ENCODE measurements at places on chromosomes 13 and 19.

DNA sequence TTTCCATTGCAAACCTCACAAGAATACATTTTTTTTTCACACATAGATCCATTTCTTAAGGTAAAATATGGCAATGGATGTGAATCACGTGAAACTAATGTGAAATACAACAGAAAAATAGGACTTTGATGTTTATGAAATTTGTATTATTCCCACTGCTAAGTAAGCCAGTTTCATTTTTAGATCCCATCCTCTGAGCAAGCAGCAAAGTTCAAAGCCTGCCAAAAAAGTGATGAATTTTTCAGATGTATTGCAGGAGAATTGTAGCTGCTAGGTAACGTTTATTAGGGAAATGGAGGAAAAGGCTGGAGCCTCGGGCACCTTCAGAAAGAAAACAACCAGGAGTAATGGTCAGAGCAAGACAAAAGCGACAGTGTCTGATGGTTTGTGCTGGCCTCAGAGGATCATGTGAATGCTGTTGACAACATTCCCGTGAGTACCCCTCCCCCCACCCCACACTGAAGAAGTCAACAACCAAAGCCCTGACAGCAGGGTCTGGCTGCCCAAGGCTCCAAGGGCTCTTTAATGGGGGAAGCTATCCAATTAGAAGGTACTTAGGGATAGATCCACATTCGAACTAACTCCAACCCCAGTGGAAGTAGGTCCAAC, 95.5 kb downstream of the OXGR1 start:
- no peak for DNase-seq

GRCh38 chr19:3440082-3440481, 40.2 kb downstream of the SMIM24 start:
- DNase-seq: no peak

DNA sequence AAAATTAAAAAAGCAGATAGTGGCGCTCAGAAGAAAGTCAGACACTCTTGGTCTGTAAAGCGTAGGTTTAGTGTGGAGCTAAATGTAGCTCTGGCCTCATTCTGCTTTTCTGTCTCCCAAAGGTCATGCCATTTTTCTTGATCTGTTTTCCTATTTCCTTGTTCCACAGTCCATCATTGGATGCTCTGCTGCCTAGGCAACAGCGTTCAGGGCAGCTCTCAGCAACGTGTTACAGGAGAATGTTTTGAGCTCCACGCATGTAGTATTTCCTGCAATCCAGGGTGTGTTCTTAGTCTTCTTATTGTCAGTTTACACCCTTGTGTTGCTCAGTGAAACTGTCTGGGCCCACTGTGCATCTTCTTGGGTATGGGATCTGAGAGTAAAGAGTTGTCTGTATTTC, 46.0 kb upstream of the PCDH8 start:
- DNase-seq: no peak

DNA sequence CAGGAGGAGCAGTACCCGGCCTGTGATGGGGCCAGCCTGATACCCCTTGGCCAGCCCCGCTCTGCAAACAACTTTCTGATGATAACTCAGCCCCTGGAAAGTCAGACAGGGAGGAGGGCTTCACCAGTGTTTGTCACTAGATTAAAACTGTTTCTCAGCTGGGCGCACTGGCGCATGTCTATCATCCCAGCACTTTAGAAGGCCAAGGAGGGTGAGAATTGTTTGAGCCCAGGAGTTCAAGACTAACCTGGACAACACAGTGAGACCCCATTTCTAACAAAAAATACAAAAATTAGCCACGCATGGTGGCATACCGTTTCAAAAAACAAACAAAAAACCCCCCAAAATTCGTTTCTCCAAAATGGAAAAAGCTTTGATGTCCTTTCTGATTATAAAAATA, 5.5 kb upstream of the CERS1 start:
- DNase-seq: no peak

GRCh38 chr13:52599037-52599847, 43.0 kb upstream of the HNRNPA1L2 start:
- DNase-seq: no peak

DNA sequence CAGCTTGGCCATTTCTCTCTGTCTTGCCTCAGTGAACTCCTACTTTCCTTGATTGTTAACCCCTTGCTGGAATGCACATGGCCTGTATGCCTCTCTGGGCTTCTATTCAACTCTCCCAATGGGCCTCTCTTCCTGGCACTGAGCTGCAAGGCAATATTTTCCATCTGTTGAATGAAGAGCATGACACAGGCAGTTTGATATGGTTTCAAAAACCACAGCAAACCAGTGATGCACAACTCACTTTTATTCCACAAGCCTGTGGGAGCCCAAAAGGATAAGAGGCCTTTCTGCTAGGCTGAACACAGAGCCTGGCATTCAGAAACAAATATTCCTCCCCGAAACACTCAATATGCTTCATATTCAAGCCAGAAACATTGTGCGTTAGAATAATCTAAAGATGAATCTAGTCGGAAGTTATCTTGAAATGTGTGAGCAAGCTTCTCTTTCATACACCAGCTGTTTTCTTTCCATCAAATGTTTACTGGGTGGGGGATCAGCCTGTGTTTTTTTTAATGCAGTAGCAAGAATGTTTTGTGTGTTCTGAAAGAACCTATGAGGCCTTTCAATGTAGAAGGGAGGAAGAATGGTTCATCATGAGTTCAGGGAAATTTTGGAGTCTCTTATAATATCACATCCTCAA, 443.1 kb upstream of the SPRY2 start:
- DNase-seq: no peak

DNA sequence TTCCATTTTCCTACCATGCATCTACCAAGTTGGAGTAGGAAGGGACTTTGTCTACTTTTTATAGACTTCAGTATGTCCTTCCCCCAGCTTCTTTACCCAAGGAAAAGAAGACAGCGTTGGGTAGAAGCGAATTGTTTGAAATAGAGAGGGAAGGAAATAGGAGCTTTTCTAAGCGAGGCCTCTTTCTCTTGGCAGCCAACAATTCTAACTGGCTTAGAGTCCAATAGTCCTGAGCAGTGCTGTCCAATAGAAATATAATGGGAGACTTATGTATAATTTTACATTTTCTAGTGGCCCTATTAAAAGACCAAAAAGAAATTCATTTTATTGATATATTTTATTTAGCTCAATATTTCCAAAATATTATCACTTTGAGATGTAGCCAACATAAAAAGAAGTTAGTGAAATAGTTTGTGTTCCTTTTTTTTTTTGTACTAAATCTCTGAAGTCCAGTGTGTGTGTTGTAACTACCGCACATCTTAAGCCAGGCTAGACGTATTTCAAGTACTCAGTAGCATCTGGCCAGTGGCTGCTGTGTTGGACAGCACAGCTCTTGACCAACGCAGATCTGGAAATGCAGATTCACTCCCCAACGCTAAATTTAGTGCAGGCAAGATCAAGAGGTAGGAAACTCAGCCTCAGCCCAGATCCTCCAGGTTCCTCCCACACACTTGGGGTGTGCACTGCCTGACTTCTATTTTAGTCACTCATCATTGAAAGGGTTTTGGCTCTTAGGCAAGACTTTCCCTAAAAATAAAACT, 179.2 kb downstream of the SHISA2 start:
- DNase-seq: no peak

DNA sequence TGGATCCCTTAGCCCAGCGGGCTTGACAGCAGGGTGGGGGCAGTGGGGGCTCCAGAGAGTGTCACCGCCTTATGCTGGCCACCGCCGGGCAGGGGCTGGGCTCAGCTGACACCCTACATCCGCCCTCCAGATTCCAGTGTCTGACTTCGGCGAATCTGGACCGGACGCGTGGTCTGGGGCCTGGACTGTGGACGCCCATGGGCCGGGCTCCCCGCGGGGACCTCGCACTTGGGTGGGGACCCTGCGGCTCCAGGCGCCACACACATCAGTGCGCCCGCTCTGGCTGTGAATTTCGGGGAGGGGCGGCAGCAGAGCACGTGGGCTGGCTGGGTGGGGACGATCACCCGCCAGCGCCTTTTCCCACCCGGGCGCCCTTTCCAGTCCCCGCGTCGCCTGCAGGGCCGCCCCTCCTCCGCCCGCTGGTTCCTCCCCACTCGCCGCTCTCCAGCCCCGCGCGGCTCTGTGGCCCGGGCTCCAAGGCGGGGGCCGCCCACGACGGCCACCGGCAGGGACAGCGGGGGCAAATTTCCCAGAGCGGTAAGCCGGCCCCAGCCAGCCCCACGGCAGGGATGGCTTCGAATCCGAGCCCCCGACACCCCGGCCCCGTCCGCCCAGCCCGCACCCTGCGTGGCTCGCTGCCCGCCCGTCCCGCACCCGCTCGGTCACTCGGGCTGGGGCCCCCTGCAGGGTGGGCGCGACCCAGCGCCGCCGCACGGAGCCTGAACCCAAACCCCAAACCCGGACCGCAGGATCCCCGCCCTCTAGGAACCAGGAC, 23.3 kb upstream of the ZNF99 start:
- no peak for DNase-seq

- no peak for DNase-seq
Observed at GRCh38 chr19:56566904-56567273, 379 bp upstream of the ZNF470 start.

GRCh38 chr19:50313812-50314536, 15.2 kb downstream of the KCNC3 start:
- no peak for DNase-seq

DNA sequence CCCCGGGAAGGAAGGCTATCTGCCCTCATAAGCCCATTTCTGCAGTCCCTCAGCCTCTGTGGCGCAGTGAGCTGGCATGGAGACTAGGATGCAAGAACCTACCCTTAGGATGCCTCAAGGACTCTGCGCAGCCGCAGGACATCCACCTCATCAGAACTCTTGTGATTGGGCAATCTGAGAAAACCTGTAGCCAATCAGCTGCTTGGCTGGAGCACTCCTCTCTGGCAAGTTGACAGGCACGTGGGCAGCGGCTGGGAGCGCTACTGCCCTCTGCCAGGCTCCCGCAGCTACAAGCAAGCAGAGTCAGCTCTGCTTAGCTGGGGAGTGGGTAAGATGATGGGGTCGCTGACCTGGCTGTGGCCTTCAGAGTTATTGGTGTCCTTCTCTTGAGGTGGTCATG, 1.5 kb upstream of the ECSIT start:
- DNase-seq: no peak

DNA sequence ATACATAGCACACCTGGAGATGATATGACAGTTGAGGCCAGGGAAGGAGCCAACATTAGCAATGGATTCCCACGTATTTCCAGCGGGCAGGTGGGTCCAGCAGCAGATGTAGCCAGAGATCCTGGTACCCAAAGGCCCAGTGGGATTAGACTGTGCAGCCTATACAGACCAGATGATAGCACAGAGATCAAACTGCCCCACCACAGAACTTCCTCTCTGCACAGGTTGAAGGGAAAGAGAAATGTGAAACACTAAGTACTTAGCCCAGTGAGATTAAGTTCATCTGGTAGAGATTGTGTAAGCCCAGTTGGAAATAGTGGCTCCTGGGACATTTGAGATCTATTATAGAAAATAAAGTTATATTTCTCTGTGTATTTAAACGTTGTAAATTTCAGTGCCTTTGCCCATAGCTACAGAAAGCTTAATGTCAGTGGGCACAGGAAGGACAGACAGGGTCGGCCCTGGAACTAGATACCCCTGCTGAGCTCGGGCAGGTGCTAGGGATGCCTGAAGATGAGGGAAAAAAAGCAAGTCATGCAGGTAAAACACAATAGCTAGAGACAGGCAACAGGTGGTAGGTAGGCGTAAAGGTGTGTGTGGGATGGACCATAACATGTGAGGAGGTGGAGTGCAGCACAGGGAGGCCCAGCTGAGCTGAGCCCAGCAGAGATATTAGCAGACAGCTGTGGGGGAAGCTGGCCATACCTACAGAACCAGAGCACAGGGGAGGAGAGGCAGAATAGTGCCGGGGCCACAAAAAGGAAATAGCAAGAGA, 27.3 kb upstream of the SPATA13 start:
- no peak for DNase-seq

GRCh38 chr19:37329686-37330085, 41.2 kb upstream of the ZNF527 start:
- no peak for DNase-seq

DNA sequence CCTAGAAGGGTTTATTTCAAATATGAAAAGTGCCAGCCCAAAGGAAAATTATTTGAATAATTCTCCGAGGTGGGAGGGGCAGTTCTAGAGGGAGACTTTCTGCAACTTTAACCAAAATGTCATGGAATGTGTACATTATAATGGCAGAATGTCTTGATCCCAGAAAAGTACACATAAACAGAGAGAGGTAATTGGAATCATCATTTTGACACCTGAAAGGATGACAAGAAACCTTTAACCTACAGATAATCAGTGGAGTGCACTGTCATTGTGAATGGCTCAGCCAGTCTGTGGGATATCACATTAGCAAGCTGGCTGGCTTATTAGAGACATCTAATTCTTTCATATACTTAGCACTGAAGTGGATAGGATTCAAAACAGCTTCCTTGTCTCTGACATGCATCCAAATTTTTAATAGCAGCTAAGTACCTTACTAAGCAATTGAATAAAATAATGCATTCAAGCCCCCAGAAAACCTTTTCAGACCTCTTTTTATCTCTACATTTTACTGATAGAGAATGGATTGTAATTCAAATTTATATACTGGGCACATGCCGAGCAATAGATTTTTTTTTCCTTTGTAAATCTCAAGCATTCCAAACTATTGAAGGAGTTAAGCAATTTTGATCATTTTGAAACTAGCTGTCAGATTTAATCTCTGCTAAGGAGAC, 468.6 kb downstream of the COG6 start:
- no peak for DNase-seq

GRCh38 chr13:50679321-50679720, 164.2 kb downstream of the DLEU7 start:
- DNase-seq: no peak

GRCh38 chr13:97283888-97284287, 61.8 kb downstream of the MBNL2 start:
- DNase-seq: no peak

- DNase-seq: no peak
Observed at GRCh38 chr19:30519607-30520205, 147.5 kb downstream of the ZNF536 start.

GRCh38 chr19:38658462-38659306, 11.2 kb downstream of the ACTN4 start:
- DNase-seq: no peak

DNA sequence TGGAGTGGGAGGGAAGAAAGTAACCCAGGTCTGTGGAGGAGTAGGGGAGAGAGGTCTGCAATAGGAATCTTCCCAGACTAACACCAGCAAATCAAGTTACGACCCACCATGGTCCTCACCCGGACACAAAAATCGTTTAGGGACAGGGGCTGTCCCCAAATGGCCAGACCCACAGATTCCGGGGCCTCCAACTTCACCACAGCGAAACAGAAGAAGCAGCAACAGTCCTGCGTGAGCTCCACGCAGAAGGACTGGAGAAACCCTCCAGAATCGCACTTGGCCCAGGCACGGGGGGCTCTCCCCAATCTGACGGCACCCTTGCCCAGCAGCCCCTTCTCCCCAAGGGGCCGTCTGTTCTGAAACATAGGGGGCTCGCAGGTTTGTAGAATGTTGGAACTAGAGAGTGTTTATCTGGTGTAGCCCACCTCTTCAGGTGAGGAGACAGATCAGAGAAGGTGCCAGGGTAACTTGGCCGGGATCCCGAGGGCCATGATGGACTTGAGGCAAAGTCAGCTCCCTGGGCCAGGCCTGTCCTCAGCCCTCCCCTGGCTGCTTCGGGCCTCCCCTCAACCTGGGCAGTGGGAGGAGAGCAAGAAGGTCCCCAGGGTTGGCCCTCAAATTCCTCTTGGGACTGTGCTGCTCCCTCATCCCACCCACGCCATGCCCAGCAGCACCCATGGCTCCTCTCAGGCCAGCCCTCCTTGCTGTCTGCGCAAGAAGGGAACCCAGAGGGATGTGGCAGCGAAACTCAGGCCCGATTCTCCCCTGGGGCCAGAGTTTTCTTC, 82.5 kb upstream of the GPR183 start:
- DNase-seq: no peak

- no peak for DNase-seq
Observed at GRCh38 chr19:10333758-10334587, 644 bp upstream of the RAVER1 start.

All from esophagus squamous epithelium (tissue), 5 donors.